ENCODE measurements at places on chromosomes 2 and 18.

DNA sequence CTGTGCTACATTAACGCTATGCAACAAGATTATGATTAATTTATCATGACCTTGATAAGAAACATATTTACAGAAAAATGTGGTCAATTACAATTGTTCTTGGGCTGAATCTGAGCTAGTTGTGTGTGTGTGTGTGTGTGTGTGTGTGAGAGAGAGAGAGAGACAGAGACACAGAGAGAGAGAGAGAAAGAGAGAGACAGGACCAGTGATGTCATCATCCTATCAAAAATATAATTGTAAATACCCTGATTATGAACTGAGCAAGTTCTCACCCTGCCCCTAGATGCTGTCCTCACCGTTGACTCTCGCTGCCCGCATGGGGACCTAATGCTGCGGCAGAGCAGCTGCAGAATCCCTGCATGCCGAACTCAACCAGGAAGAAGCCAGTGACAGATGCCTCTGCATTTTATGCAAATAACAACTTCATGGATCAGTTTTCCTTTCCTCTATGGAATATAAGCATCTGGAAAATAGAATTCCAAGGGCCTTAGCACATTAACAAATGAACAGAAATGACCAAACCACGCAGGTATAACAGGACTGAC is 512.5 kb downstream of the PLCL1 start:
- no peak for DNase-seq

DNA sequence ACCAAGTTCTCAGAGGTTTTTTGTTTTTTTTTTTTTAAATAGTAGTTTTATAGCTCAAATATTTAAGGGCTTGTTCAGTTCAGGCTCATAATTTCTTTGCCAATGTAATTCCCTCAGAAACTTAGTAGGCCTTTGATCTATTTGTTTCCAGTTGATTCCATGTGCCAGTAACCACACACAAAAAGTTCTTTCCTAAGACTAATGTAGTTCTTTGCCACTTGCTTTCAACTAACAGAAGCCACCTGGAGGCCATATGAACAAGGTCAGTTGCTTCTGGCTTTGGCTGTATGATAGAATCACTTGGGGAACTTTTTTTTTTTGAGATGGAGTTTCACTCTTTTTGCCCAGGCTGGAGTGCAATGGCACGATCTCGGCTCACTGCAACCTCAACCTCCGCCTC is 100.7 kb downstream of the DTNB start:
- DNase-seq, result no peak

- no peak for DNase-seq
Measured at GRCh38 chr2:12856934-12857601, 140.3 kb downstream of the TRIB2 start.

GRCh38 chr2:108594982-108595464 is 60.8 kb downstream of the LIMS1 start:
- DNase-seq, result peak; percentile 52

GRCh38 chr2:151718247-151718646 is 16.0 kb downstream of the NEB start:
- no peak for DNase-seq
